Stimulated activated memory B cell treated with anti-CD40 and anti-IgM and Interleukin-4, amounts not matched to agents 10 μg/mL and 1 μg/mL and 100 μg/mL, for 72 hours (primary cell): ENCODE measurements at places on chromosomes 7 and 10.

DNA sequence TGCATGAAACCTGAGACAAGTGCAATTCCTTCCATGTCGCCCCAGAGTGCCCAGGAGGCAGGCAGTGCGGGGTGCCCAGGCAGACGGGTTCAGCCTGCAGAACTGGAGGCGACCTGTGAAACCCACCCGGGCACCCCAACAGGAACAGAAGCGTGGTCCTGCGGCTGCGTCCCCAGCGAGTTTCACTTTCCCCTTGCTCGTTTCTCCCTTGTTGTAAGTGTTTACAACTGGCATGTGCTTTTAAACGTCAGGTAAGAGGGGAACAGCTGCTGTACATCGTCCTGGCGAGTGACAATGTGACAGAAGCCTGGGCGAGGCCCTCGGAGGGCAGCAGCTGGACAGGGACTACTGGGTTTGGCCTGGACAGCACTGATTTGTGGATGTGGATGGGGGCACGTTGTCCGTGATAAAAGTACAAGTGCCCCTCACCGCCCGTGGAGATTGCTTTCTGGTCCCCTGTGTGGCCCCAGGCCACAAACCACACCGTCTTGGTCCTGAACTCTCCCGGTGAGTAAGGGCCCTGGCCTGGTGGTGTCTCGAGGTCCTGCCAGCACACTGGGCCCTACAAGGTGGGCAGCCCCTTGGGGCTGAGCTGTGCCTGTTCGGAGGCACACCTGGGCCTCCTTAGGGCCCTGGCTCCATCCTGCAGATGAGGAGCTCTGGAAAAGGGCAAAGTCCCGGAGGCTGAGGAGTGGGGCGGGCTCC is 4.0 kb downstream of the VENTX start:
- peaks cover 47% of the 10 kb centered on the region for H3K4me1 ChIP-seq
- H3K4me3 ChIP-seq: peak overlapping the region; percentile 57
- peaks cover 30% of the 10 kb centered on the region for H3K27me3 ChIP-seq

DNA sequence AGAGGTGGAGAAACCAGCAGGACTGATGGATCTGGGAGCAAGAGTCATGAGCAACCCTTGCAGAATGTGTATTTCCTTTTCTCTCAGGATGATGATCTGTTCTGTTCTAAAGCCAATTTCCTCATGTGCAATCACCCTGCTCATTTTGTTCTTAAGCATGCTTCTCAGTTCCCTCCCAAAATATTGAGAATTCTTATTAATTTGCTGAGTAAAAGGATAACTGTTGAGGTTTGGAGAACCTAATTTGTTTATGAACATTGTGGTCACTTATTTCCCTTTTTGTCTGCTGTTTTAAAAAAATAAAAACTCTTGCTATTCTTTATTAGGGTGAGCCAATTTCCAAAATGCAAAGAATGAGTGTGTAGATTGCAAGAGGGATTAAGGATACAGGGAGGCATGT is 106.8 kb downstream of the APBB1IP start:
- ATAC-seq: peak; percentile 76
- H3K27ac ChIP-seq: peak overlapping the region; percentile 83
- H3K27me3 ChIP-seq: no peaks in the 10 kb centered on the region

DNA sequence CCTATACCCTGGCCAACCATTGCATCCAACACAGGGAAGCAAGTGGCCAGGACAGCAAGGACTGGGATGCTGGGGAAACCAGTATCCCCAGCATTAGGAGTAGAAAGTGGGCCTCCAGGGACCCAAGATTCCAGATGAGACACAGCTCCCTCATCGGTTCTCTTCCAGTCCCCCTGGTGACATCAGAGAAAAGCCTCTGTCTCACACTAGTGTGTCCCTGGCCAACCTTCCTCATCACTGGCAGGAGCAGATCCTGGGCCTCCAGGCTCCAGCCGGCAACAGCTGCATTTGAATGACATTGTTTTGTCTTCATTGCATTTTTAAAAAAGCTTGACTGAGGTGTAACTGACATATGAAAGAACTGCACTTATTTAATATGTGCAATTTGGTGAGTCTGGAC is 177.3 kb upstream of the LYZL2 start:
- no peak for ATAC-seq
- no peak overlapping the region for H3K4me3 ChIP-seq
- H3K4me1 ChIP-seq: no peaks in the 10 kb centered on the region

DNA sequence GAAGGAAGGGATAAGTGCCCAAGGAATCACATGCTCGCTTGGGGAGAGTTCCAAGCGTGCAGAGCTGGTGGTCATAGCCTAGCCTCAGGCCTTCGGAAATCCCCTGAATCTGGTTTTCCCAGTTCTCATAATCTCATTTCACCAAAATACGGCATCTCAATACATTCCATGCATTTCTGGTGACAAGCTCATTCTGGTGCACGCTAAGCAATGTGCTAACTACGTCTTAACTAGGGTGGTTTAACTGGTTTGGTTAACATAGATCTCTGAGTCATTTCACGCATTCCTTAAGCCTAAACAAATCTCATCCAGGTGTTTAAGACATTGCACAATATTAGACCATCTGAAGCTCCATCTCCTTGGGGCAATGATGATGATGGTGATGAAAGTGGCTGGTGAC is 72.9 kb upstream of the STEAP1B start:
- H3K27me3 ChIP-seq: no peaks in the 10 kb centered on the region
- H3K36me3 ChIP-seq: no peaks in the 10 kb centered on the region
- no peak for ATAC-seq
- no peak overlapping the region for H3K4me3 ChIP-seq
- no peak overlapping the region for H3K27ac ChIP-seq

GRCh38 chr7:156703773-156704482 is 63.4 kb downstream of the RNF32 start:
- no peak overlapping the region for H3K4me3 ChIP-seq
- no peaks in the 10 kb centered on the region for H3K27me3 ChIP-seq
- H3K36me3 ChIP-seq: peaks cover 85% of the 10 kb centered on the region
- H3K27ac ChIP-seq: no peak overlapping the region
- no peak for ATAC-seq
- H3K4me1 ChIP-seq: peaks cover 7% of the 10 kb centered on the region

DNA sequence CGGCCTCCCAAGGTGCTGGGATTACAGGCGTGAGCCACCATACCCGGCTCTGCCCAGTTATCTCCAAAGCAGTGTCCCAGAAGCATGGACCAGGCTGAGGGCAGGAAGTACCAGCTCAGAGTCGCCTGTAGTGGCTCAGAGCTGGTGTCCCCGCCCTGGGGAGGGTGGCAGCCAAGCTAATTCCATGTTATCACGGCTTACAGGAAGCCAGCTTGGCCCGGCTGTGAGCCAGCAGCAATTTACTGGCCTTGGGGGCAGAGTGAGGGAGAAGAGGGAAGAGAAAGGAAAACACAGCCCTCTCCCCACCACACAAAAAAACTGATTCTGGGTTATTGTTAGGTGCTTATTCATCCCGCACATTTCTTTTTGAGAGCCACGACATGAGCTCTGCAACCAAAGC is 88.1 kb downstream of the HIP1 start:
- H3K27me3 ChIP-seq: peaks cover 13% of the 10 kb centered on the region
- no peak overlapping the region for H3K27ac ChIP-seq
- H3K36me3 ChIP-seq: peaks cover 6% of the 10 kb centered on the region
